Activated B cell treated with CpG ODN at 0.5 μM for 24 hours (primary cell): ENCODE measurements at places on chromosomes 6 and 20. TPM values are rescaled to one million over a fixed set of nuclear protein-coding genes. Genes with fewer than 3 reads are reported as not detected.

- DNase-seq: no peak
These were observed 2.2 kb downstream of the SRSF3 start for GRCh38 chr6:36596356-36596755.

GRCh38 chr6:109807881-109808280, 116.8 kb downstream of the FIG4 start:
- DNase-seq: no peak

SOX4 gene
- 3.4 and 3.5 TPM in 2 replicates for total RNA-seq

CDC40 gene
- 36.7 and 37.3 TPM in 2 replicates for total RNA-seq
